M059J (cell line): ENCODE measurements at places on chromosomes 2 and 18.
A peak's percentile ranks its signal among the peaks of the same experiment; 100 is the strongest.

DNA sequence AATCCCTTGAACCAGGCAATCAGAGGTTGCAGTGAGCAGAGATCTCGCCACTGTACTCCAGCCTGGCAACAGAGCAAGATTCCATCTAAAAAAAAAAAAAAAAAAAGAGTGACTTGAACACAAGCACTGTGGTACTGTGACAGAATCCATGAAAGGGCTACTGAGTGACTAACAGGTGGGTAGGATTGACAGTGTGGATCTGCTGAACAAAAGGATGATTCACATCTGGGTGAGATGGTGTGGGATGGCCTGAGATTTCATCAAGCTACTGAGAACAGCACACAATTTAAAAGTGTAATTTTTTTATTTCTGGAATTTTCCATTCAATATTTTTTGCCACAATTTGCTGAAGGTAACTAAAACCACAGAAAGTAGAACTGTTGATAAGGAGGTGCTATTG, 13.3 kb upstream of the SP3 start:
- peak; percentile 47 for DNase-seq

DNA sequence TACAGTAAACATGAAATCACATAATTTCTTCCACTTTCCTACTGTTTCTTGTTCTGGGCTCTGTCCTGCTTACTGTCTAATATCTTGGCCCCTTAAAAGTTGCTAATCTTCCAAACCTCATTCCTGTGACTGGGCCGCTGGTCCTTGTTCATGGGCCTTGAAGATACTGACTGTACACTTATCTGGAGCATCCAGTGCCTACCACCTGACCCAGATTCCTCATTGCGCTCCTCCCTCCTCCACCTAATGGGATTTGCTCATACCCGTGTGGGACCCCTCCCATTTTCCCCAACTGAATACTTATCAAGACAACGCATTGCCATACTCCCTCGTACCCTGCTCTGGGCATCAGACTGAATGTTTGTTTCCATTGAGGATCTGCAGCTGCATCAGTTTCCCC, 6.1 kb upstream of the IL37 start:
- DNase-seq, result no peak

GRCh38 chr2:117562654-117563053, 251.8 kb upstream of the DDX18 start:
- no peak for DNase-seq

DNA sequence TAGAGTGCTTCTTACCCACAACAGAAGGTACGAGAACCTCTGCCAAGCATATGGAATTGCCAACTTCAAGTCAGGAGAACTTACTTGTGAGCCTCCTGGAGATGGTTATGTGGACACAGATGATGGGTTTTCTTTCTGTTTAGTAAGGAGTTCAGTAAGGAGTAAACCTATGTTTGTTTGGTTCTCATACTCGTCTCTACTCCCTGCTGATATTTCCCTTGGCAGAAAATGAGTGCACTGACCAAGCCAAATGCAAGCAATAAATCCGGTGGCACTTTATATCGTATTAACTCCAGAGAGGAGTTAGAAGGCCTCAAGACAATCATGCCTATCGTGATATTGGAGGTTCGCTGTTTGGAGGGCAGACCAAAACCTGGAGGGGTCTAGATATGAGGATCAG, 83.2 kb upstream of the CYP1B1 start:
- no peak for DNase-seq

- DNase-seq, result no peak
Observed at GRCh38 chr2:21258082-21258481, 134.3 kb downstream of the TDRD15 start.

DNA sequence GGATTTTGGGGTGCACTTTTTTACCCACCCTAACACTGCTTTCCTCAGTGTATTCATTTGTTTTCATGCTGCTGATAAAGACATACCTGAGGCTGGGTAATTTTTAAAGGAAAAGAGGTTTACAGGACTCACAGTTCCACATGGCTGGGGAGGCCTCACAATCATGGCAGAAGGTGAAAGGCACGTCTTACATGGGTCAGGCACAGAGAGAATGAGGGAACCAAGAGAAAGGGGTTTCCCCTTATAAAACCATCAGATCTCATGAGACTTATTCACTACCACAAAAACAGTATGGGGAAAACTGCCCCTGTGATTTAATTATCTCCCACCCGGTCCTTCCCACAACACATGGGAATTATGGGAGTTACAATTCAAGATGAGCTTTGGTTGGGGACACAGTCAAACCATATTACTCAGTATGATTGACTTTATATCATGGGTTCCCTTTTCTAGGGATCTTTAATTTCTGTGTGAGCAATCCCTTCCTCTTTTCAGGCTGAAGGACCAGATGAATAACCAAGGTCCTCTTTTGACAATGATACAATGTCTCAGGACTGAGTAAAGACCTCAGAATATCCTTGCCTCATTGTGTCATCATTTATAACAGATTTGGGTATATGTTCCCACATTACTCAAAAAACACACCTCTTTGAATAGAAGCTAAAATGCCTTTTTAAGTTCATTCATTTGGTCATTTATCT, 100.1 kb upstream of the TRIB2 start:
- DNase-seq, result no peak

- DNase-seq, result peak; percentile 64
Observed at GRCh38 chr2:460861-461260, 173.0 kb upstream of the ALKAL2 start.

- DNase-seq, result no peak
Observed at GRCh38 chr2:225400546-225401400, 1.3 kb downstream of the NYAP2 start.

DNA sequence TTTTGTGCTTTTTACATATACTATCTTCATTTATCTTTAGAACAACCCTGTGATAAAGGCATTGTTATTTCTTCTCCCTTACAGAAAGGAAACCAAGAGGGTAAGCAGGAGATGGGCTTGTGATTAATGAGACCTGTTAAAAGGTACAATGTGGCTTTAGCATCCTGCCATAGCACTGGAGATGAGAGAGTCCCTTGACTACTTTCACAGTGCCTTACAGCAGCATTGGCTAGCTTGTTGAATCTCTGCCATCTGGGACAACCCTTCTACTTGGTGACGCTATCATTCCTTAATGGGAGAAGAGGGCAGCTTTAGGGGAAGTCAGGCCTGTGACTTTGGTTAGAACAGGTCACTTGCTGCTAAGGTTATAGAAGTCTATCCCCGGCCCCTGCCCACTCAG, 68.1 kb upstream of the LYPD6B start:
- no peak for DNase-seq

GRCh38 chr2:54208364-54209240, 47.4 kb downstream of the TSPYL6 start:
- DNase-seq, result peak; percentile 31

GRCh38 chr2:108243566-108243965, 3.8 kb downstream of the SULT1C3 start:
- DNase-seq, result peak; percentile 47

DNA sequence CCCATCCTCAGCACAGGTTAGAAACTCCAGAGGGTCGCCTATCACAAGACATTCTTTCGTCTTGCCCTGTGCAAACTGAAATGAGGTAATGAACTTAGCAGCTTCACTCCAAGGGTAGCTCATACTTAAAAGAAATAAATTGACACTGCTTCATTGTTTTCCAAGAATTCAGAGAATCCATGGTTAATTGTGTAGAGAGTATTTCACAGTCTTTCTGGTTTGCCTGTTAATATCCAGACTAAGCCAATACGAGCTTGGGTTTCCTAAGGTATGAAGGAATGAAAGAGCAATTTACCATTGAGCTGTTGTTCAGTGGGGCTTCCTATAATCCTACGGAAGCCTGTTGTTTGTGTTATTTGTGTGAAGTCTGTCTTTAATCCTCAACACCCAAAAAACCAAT, 58.7 kb downstream of the FAM124B start:
- DNase-seq, result no peak

DNA sequence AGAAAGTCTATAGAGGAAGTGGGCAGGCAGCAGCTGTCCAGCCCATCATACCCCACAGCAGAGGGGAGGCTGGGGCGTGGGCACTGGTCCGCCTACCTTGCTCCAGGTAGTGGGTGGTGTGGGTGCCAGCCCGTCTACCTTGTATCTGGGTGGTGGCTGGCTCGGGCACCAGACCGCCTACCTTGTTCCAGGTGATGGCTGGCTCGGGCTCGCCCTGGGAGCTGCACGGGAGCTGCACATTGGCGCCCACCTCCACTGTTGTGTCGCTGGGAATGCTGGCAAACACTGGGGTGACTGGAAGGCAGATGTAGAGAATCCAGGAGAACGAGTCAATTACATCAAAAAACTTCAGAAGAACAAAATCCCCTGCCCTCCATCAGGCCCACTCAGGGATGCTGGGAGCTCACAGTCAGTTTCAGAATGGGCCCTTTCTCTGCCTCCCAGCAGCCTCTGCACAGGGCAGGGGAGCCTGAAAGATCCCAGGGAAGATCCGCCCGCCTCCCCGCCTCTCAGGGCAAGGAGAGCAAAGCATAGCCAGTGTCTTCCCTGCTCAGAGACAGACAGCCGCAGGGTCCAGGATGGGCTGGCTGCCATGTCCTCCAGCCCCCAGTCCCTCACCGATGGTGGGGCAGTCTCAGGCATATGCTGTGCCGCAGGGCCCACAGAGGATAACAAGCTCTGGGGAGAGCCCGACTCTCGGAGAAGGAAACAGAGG, 82.3 kb downstream of the PXDN start:
- DNase-seq, result no peak

DNA sequence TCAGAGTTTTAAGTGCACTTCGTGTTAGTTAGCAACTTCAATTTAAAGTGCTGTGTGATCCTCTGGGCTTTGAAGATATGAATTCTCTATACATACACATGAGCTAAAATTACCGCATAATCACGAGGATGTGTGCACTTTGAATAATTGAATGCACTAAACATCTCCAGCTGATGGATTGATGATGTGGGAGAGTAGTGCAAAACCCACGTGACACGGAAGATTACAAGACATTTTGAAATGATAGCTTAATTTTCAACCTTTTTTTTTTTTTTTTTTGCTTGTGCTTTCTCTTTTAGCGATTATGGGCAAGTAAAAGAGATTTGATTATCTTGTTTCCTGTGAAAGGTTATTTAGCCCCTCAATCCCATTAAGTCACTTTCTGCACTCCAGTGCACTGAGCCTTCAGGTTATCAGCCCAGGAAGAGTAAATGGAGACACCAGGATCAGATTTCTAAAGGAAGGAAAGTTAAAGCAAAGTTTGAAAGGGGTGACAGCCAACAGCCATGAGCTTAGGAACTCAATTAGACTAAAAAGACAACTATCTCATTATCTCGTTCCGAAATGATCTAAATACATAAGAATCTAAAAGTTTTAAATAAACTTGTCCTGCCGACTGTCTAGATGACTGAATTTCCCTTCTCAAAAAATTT, 81.6 kb downstream of the CDK15 start:
- DNase-seq, result no peak

GRCh38 chr2:160073284-160073888, 11.0 kb upstream of the PLA2R1 start:
- DNase-seq, result no peak

DNA sequence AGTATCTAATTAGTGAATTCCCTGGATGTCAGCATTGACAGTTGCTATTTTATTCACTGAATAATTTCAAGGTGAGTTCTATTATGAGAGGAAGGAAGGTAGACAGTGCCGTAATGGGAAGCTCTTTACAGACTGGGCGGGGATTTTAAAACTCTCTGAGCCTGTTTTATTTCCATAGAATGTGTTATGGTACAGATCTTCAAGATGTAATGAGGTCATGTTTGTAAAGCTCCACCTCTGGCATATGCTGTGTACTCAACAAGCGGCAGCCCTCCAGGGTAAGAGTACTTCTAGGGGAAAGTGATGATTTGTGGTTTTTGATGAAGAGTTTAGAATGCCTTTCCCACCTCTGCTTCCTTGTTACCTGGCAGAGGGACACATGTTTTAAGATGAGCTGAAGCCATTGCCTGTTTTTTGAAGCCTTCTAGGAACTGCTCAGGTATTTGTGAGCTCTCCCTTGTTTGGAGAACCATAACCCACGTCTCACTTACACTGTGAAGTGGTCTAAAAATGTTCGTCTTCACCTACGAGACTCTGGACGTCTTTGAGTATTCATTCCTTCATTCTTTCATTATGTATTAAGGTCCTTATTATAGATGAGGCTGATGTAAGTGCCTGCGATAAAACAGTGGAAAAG, 251.2 kb downstream of the PTGR3 start:
- no peak for DNase-seq

- no peak for DNase-seq
Observed at GRCh38 chr2:65608466-65608865, 176.1 kb upstream of the SPRED2 start.

- peak; percentile 91 for DNase-seq
Observed at GRCh38 chr18:77208964-77209363, 40.7 kb upstream of the GALR1 start.

GRCh38 chr18:63970809-63971205, 926 bp downstream of the SERPINB8 start:
- no peak for DNase-seq

DNA sequence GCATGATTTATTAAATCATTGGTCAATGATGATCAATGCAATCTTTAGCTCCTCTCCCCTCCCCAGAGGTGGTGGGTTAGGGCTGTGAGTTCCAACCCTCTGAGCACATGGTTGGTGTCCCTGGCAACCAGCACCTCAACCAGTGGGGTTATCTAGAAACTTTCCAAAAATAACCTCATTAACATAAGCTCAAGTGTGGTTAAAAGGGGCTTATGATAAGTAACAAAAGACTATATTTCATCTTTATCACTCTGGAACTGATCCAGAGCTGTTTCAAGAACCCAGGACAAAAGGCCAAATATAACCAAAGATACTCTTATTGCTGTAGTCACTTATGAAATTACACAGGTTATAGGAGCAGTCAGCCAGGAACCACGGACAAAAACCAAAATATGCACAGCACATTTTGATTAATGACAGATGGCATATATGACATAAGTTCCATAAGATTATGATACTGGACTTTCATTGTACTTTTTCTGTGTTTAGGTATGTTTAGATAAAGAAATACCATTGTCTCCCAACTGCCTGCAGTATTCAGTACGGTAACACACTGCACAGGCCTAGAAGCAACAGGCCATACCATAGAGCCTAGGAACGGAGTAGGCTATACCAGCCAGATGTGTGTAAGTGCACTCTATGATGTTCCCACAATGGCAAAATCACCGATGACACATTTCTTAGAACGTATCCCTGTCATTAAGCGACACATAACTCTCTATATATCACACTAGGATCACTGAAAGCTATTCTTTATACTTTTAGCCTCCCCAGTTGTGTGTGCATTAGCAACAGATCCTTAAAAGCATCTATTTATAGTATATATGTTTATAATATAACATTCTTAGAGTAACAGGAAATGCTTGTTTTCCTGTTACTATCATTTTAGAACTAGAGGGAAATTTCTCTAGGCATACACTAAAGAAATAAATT, 31.9 kb downstream of the KIDINS220 start:
- DNase-seq, result no peak

- no peak for DNase-seq
Observed at GRCh38 chr2:163493359-163494298, 242.2 kb downstream of the FIGN start.

- DNase-seq, result no peak
Observed at GRCh38 chr2:88924533-88924932, 233.1 kb downstream of the RPIA start.

GRCh38 chr2:237271698-237272652, 142.0 kb downstream of the COL6A3 start:
- no peak for DNase-seq
